Stimulated activated CD4-positive, alpha-beta T cell treated with anti-CD3 and anti-CD28 coated beads, Interleukin-12 subunit alpha, Interleukin-12 subunit beta, amount 100 ng/mL, for 4 hours (primary cell): ENCODE measurements at places on chromosomes 12 and 14.

GRCh38 chr12:103401421-103401820 is 94.3 kb downstream of the C12orf42 start:
- no peak for DNase-seq

- no peak for DNase-seq
Measured at GRCh38 chr12:1575408-1576401, 18.7 kb downstream of the FBXL14 start.

- DNase-seq = no peak
Measured at GRCh38 chr14:93982230-93983007, 6.0 kb upstream of the ASB2 start.

- DNase-seq = no peak
Measured at GRCh38 chr12:45125997-45126396, 75.1 kb upstream of the DBX2 start.

- DNase-seq = no peak
Measured at GRCh38 chr12:126949558-126949957, 1317.4 kb upstream of the TMEM132C start.

DNA sequence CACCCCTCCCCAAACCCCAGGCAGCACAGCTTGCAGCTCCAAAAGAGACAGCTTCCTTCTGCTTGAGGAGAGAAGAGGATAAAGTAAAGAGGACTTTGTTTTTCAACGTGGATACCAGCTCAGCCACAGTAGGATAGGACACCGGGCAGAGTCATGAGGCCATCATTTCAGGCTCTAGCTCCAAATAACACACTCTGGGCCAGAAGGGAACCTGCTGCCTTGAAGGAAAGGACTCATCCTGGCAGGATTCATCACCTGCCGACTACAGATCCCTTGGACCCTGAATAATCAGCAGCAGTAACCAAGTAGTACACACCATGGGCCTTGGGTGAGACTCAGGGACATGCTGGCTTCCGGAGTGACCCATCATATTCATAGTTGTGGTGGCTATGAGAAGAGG is 10.4 kb upstream of the CKAP4 start:
- DNase-seq = no peak

DNA sequence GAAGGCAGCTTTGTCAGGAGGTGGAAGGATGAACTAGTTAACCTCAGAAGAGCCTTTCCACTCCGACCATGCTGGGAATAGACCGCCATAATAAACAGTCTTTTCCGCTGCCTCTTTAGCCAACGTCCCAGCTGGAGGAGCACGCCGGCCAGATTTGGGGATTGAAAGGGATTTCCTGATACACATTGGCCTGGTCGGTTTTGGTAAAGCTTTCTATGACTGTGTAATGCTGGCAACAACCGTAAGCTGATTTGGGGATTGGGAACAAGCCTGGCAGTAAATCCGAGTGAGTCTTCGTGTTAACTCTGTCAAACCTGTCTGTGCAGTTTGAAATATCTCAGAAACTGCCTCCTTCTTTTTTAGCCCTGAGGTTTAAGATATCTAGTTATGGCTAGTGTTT is 87.0 kb downstream of the DAD1 start:
- no peak for DNase-seq

DNA sequence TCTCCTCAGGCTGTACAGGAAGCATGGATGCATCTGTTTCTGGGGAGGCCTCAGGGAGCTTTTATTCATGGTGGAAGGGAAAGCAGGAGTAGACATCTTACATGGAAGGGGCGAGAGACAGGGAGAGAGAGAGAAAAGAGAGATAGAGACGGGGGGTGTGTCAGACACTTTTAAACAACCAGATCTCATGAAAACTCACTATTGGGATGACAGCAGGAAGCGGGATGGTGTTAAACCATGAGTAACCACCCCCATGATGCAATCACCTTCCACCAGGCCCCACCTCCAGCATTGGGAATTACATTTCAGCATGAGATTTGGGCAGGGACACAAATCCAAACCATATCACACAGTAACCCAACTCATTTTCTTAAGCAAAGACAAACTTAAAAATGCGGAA is 110.0 kb upstream of the EEA1 start:
- DNase-seq = no peak

DNA sequence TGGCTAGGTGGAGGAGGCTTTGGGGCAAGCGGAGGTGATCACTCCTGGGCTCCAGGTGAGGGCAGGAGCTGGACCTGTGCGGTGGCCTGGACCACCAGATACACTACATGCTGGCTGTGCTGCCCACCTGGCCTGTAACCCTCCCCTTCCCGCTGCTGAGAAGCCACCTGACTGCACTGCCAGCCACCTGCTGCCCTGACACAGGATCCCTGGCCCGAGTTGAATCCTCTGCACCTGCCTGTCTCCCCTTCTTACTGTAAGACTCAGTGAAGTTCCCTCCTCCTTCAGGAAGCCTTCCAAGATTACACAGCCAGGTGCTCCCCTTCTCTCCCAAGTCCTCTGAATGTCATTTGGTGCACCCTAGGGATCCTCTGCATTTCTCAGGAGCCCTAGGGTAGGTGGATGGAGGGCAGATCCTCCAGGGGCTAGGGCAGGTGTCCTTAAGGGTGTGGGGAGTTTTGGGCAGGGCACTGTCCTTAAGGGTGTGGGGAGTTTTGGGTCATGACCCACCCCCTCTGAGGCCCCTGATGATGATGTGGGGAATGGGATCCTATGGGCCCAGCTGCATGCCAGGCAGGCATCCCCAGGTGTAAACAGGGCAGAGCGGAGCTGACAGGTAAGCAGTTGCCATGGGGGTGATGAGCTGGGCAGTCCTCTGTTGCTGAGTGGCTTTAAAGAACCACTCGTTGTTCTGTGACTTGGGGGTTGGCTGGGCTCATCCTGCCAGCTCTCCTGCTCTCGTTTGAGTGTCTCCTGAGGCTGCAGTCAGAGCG is 6.7 kb upstream of the MTA1 start:
- no peak for DNase-seq

DNA sequence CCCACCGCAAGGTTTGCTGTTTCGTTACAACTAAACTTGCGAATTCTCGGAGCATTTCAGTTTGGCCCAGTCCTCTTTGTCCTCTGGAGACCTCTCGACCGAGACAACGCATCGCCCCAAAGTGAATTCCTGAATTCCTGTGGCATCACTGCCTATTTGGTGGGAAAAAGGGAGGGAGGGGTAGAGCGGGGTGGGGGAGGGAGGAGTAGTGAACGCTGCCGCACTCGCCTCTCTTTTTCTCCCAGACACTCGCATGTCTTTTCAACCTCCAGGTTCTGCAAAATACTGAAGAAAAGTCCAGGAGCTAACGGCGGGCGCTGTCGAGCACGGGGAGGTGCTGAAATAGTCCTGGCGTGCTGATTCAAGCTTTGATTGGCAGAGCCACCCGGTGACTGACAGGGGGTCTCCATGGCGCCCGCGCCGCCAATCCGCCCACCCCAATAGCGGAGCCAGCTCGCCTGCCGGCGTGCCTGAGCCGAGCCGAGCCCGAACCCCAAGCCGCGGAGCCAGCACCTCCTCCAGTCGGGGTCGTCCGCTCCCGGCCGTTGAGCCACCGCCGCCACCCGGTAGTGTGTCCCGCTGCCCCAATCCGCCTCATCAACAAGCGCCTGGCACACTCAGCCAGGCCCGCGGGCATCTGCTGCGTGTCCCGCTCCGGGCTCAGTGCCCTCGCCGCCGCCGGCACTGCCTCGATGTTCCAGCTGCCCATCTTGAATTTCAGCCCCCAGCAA is at the start of gene SIX6:
Gene SIX6 (plus strand): TSS at position 440 of the 731 bp plus-strand sequence. CDS start 253 bp downstream, at position 693.
- no peak for DNase-seq

GRCh38 chr12:69150083-69150795 is 89.1 kb upstream of the CPSF6 start:
- no peak for DNase-seq

DNA sequence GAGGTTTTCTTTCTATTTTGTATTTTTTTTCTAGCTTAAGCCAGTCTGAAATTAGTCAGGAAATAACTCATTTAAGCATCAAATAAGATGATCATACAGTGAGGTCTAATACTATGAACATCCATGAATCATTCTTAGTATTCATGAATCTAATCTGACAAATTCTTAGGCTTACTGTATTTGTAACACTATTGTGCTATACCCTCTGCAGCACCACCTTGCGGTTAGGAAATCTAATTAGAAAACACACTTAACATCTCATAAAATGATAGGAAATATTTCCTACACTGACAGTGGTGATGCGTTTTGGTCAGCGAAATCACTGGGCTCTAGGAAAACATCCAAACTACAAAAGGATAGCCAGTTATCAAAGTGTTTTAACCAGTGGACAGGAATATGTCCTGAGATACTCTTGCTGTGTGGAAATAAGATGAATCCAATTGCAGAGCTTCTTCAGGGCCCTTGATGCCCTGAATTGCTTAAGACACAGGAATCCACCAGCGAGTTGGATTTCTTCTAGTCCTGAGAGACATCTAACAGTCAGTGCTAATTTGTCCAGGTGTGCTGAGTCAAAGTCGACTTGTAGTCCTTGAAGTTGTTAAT is 109.3 kb upstream of the MYF6 start:
- no peak for DNase-seq

DNA sequence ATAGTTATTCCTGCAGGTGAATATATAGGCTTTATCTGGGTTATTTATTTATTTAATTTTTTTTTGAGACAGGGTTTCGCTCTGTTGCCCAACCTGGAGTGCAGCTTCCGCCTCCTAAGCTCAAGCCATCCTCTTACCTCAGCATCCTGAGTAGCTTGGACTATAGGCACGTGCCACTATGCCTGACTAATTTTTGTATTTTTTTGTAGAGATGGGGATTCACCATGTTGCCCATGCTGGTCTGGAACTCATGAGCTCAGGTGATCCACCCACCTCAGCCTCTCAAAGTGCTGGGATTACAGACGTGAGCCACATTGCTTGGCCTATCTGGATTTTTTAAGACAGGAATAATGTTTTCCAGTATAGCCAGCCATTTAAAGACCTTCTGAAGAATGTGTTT is 2.0 kb downstream of the RAN start:
- DNase-seq = no peak

DNA sequence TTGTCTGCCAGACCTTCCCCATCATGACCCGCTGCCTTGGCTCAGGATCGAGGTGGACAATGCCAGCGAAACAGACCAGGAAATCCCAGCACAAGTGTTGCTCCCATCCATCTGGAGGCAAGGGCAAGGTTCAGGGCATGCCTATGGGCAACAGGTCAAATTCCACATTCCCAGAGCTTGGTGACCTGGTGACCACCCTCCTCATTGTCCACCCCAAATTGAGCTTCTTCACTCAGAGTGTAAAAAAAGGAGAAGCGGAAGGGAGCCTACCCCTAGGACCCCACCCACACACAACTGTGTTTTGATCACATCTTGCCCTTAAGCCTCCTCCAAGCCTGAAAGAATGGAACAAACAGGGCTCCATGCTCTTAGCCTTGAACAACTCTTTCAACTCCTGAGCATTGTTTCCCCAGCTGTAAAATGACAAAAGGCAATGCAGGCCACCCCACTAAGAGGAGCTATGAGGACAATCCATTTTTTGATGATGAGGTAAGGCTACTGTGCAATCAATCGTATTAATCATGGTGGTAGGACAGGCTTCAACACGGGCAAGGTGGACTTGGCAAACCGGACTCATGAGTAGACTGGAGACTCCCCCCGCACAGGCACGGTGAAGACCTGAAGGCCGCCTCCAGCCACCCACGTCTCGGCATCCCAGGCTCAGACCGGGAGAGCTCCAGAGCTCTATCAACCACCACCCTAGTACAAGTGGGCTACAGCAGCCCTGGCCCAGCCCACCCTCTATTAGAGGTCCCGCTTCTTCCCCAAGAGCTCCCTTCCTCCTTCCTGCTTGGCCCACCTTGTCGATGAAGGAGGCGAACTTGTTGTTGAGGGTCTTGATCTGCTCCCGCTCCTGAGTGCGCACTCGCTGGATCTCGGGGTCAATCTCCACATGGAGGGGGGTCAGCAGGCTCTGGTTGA is 866 bp downstream of the KRT79 start:
- no peak for DNase-seq

- no peak for DNase-seq
Measured at GRCh38 chr12:110543252-110543959, 39.7 kb downstream of the PPTC7 start.

GRCh38 chr12:119230807-119231206 is 52.1 kb downstream of the HSPB8 start:
- no peak for DNase-seq

GRCh38 chr12:108616941-108617858 is 16.5 kb downstream of the SELPLG start:
- peak; percentile 63 for DNase-seq

DNA sequence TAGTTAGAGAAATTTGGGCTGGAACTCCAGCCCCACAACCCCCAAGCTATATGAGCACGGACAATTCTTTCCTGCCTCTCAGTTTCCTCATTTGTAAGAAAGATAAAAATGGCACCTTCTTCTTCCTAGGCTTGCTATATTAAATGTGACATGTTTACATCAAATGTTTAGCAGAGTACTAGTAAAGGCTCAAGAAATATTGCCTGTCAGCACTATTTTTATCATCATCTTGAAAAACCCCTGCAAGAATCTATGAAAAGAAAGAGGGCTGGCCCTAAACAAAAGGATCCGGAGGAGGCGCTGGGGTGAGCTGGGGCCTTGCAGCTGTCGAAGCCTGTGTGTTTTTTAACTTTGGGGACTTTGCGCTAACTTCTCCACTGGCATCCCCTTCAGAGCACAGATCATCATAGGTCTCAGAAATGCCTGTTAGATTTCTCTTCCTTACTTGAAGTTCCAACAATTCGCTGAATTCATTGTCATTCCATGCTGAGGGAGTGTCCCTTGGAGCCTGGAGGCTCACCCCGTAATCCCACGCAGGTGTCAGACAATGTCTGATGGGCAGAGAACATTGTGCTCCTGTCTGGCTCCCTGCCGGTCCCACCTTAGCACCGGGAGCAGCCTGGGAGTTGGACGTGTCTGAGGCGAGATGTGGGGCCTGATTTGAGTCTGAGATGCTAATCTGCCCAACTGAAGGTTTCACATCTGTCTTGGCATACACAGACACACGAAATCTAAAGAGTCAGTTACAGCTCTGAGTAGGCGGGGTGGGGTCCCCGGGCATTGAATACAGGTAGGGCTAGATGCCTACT is 206.8 kb downstream of the NUAK1 start:
- no peak for DNase-seq

- DNase-seq = no peak
Measured at GRCh38 chr12:96255077-96255476, 60.9 kb downstream of the ELK3 start.

DNA sequence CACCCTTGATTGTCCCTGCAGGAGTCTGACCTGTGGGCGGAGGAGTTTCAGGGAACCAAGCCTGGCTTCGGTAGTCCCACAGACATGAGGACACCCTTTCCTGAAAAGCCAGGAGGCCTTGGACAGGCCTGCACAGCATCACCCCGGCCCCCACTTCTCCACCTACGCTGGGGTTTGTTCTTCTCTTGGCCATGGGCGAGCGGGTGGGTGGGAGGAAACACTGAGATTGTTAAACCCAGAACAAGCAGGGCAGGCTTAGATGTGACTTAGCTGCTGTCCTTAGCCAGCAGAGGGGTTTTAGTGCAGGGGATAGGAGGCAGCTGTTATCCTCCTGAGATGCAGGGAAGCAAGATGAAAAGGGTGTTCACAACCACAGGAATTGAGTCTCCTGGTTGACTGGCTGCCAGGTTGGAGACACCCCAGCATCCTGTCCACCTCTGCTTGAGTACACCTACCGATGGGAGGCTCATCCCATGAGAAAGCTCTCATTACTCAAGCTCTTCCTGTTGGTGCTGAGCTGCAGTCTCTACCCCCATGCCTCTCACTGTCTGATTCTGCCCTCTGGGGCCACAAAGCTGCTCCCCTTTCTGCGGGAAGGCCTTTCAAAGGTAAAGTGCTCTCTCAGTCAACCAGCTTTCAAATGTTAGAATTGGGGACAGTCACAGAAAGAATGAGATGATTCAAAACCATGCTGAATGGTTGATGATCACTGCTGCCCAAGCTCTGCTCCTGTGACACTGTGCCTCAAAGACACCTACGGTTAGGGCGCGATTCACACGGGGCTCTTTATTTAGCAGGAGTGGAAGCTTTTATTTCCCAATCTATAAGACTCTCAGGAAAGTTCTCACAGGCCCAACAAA is 86.3 kb downstream of the IRF2BPL start:
- DNase-seq = no peak
